ENCODE measurements at places on chromosomes 5 and 9.

DNA sequence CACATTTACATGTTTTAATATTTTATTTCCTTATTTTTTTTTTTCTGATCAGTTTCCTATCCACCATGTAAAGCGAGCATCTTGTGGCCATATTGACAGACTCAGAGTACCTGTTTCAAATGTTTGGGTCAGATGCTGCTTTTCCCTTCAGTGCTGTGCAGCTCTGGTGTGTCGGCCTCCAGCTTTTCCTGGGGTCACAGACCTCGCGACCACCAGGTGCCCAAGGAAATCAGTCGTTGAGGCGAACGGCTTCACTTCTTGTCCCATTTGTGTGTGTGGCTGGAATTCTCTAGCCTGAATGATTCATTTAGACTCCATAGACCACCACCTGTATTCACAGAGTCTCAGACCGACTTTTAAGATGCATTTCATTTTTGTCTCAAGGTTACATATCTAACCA is 166.9 kb upstream of the SPRY4 start:
- no peak for DNase-seq

DNA sequence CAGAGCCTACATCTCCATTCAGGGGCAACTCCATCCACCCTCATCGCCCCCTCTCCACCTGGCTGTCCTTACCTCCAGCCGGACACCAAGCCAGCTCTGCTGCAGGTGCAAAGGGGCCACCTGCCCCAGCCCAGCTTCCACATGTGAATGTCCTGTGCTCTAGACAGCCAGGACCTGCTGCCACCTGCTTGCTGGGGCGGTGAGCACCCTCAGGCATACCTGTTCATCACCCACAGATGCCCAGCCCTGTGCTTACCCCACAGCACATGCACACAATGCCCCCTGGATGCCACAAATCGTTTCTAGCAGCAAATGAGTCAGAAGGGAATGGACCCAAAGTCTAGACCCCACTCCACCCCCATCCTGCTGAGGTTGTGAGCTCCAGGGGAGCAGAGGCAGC is 13.3 kb upstream of the NKD2 start:
- DNase-seq = no peak

GRCh38 chr5:128669803-128670202 is 131.8 kb upstream of the FBN2 start:
- DNase-seq = no peak

GRCh38 chr9:462606-463005 is 247.9 kb downstream of the DOCK8 start:
- no peak for DNase-seq

DNA sequence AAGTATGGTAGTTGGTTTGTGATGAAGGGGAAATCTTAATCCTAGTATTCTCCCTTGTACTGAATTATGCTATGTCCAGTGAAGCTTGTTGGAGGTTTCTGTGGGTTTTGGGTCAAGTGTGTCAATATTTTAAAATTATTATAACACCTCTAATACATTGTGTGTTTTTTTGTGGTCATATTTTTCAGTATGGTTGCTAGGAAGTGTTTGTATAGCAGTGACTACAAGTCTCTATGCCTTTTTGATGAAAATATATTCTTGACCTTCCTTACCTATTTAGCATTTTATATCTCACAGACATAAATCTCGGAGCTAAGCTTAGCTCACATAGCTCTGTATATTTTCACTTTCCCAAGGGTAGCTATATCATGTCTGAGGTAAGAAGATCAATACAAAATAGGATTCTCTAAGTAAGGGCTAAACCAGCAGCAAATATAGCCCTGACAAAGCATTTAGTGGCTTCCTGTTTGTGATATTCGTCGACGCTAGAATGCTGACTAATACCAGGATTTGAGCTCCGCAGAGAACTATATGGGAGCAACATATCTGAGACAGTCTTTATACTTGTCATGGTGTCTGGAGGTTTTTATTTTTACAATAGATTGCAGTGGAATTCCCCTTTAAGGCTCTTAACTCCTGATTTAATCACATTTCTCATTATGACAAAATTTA is 82.3 kb downstream of the MACIR start:
- DNase-seq = no peak

GRCh38 chr5:57539281-57539701 is 56.7 kb upstream of the ACTBL2 start:
- no peak for DNase-seq

DNA sequence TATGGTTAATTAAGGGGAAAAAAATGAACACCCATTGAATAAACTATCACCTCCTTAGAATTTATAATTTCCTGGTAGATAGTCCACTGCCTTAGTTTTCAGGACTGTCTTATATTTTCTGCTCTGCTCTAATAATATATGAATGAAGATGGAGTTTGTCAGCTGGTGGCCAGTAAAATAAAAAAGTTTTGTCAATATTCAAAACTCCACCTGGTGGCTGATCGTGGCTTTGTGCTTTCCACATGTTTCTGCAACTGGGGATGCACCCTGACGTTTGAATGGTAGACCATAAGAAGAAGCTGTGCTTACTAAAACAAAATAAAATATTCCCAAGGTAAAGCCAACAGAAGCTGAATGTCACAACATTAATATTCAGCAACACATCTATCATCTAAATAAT is 286.6 kb upstream of the IZUMO3 start:
- DNase-seq = no peak

- no peak for DNase-seq
These were observed 34.3 kb downstream of the ZNF462 start for GRCh38 chr9:106897236-106897635.

- DNase-seq = no peak
These were observed 13.0 kb downstream of the TNIP1 start for GRCh38 chr5:151067632-151068432.

Measured in stimulated activated CD8-positive, alpha-beta memory T cell treated with anti-CD3 and anti-CD28 coated beads, Interleukin-4, amount 100 ng/mL, for 1 hour (primary cell).